GM23248 (cell line): ENCODE measurements at places on chromosomes 3 and 15.

DNA sequence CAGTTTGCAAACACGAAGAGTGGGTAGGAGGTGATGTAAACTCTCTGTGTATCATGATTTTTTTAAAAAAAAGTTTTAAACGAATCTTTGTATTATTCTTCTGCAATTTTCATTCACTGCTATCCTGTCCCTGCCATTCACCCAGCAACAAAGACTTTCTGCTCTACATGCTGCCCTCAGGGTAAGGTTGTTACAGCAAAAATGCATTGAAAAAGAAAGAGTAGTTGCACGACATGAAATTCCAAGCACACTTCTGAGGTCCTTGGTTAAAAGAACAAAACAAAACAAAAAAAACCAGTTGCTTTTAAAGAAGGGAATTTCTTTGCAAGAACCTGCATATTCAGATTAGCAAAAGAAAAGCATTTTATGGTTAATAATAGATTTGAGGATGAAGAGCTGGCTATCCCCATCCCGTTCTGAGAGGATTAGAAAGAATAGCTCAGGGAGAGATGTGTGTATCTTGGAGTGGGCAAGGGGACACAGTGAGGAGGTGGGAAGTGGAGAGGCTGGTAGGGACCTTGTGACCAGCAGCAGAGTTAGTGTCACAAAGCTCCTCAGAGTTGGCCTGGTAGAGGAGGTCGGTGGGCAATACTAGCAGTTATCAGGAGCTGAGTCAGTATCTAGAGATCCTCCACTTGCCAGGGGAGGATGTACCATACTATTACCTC is 290.8 kb downstream of the NEK10 start:
- DNase-seq, result no peak

DNA sequence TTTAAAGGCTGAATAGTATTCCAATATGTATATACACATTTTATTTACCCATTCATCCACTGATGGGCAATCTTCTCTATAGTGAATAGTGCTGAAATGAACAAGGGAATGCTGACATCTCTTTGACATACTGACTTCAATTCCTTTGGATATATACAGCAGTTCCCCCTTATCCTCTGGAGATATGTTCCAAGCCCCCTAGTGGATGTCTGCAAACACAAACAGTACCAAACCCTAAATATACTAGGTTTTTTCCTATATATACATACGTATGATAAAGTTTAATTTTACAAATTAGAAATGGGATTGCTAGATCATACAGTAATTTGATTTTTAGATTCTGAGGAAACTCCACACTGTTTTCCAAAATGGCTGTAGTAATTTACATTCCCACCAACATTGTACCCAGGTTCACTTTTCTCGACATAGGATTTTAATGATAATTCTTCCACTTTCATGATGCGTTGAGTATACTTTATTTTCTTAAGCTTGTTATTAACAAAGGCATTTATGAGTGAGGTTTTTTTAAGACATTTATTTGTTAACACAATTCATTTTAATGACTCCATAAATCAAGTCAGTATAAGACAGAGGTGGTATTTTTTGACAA is 38.2 kb downstream of the VPS13C start:
- peak; percentile 5 for DNase-seq

DNA sequence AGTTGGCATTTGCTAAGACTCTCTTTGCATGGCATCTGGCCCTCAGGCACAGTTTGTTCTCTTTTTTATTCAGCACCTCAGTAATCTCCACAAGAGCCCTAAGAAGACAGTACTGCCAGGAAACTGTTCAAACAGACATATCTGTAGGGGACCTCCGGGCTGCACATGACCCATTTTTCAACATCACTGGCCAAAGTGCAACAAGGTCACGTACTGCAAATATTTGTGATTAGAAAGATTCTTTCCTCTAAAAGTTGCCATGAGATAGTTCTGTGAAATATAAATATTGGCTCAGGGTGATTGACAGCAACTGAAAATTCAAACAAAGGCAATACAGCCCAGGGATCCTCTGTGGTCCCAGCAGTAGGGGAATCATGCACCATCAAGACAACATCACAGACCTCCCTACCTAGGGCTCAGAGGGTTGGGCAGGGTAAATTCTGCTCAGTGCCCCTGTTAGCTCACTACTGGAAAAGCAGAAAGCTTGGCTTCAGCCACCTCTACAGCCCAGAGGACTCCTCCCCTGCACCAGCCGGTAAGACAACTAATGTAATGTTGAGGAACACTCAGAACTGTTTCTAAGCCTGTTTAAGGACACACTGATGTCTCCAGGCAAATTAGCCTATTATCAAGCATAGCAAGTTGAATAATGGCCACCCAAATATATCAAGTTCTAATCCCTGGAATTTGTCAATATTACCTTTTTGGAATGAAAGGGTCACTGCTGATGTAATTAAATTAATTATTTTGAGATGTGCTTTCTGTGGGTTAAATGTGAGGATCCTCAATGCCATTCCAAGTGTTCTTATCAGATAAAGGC is 117.4 kb upstream of the LPP start:
- DNase-seq, result no peak

DNA sequence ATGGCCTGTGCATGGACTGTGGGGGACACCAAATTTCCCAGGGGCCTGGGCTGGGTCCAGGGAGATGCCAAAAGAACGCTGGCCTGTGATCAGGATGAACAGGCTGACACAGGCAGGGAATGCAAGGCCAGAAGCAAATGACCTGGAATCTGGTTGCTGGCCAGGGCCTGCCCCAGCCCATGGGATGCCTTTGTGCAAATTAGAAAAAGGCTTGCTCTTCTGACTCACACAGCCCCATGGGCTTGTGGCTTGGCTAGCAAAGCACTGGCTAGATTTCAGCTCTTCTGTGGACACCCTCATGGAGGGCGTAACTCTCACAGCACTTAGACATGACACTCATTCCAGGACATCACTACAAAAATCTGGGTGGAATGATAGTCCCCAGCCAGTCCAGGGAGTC is 356.0 kb downstream of the SHQ1 start:
- DNase-seq, result peak; percentile 99

DNA sequence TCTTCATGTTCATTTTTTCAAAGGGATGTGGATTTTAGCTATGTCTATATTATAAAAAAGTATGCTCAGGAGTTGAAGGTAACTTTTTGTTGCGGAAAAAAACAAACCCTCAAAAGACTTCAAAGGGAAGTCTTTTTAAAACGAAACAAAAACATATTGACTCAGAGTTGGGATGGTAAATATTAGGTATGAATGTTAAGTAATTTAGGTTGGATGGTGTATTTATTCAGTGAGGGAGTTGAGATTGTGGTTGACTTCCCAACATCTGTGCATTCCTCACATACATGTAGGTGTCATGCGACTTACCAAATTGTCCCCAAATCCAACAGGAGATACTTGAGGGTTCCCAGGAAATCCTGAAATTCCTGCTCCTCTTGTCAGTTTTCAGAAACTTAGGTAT is 32.7 kb upstream of the PLSCR5 start:
- DNase-seq, result no peak

DNA sequence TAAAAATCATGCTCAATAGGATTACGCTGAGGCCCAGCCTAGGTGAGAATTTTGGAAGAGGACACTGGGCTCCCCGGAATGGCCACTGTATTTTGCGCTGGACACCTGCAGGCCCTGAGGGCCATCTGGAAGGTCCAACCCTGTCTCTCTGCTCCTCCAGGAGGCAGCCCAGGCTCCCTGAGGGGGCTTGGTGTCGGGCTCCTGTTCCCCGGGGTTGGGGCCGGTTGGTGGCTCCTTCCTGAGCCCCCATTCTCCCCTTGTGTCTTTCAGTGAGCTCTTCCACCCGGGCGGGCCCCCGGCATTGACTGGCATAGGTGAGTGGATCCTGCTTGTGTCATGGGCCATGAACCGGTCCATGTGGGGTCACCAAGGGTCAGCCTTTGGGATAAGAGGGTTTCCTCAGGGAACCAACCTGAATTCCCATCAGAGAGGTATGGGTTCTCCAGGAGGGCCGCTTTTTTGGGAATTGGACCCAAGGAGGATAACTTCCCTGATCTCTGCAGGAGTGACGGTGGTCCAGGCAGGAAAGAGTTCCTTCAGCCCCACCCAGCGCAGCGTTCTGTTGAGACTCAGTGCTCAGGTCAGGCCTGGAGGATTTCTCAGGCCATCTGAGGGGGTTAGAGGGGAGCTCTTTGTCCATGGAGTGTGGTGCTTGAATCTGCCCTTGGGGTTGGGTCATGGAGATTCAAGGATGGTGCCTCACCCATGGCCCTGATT is 187.8 kb downstream of the UBE3A start:
- DNase-seq, result no peak

GRCh38 chr3:183764847-183765731 is 60.3 kb downstream of the MAP6D1 start:
- peak; percentile 75 for DNase-seq

GRCh38 chr15:80695911-80696661 is 976 bp downstream of the ABHD17C start:
- DNase-seq, result peak; percentile 54

- no peak for DNase-seq
These were observed 11.9 kb upstream of the PARL start for GRCh38 chr3:183896610-183897009.

GRCh38 chr3:187208159-187208558 is 10.9 kb downstream of the RTP1 start:
- peak; percentile 68 for DNase-seq

DNA sequence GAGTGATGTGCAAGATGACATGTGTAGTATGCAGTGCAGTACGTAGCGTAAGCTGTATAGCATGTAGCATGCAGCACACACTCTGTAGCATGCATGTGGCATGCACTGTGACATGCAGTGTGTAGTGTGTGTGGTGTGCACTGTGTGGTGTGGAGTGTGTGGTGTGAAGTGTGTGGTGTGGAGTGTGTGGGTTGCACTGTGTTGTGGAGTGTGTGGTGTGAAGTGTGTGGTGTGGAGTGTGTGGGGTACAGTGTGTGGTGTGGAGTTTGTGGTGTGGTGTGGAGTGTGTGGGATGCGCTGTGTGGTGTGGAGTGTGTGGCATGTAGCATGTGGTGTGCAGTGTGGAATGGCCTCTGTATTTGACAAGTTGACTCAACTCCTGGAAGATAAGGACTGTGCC is 39.2 kb downstream of the ROPN1B start:
- no peak for DNase-seq

GRCh38 chr3:7754653-7755441 is 746.8 kb upstream of the LMCD1 start:
- no peak for DNase-seq

GRCh38 chr3:116112696-116113095 is 332.6 kb downstream of the LSAMP start:
- DNase-seq, result peak; percentile 65

DNA sequence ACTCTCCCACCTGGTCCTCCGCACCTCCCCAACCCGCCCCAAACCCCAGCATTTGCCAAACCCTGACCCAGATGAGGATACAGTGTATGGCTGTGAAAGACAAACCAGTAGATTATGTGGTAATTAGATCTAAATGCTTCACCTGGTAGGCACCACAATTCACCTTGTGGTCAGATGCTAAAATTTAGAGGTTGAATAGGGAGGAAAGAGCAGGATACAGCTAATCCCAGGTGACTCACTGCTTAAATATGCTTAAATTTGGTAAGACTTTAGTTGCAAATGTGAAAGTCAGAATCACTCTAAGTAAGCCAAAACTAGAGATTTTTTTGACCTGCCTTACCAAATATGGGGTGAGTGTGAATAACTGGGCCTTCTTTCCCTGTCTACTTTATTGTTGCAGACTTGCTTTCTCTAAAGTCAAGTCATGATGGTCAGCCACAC is 105.5 kb downstream of the MME start:
- DNase-seq, result peak; percentile 82

DNA sequence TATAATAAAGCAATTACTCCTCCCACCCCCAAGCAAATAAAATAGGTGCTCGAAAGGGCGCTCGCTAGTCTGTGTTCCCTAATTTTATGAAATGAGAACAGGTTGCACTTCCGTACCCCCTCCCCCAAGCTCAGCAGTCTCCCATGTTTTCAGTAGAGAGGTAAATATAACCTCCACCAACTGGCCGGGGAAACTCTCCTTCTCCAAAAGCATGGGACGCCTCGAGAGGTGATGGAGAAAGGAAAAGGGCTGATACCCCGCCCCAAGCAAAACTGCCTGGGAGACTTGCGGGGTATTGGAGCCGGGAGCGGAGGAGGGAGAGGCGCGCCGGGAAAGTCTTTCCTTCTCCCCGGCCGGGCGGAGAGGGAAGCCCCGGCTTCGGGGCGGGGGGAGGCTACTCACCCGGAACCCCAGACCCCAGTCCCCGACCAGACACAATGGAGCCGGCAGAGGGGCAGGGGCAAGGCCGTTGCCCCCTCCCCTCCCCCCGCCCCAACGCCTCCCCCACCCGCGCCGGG is 605 bp downstream of the DCUN1D1 start:
- DNase-seq, result peak; percentile 52

DNA sequence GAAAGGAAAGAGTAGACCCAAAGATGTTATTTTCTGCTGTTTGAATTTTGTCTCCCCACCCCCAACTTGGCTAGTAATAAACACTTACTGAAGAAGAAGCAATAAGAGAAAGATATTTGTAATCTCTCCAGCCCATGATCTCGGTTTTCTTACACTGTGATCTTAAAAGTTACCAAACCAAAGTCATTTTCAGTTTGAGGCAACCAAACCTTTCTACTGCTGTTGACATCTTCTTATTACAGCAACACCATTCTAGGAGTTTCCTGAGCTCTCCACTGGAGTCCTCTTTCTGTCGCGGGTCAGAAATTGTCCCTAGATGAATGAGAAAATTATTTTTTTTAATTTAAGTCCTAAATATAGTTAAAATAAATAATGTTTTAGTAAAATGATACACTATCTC is 21.6 kb downstream of the CLDN18 start:
- DNase-seq, result no peak

DNA sequence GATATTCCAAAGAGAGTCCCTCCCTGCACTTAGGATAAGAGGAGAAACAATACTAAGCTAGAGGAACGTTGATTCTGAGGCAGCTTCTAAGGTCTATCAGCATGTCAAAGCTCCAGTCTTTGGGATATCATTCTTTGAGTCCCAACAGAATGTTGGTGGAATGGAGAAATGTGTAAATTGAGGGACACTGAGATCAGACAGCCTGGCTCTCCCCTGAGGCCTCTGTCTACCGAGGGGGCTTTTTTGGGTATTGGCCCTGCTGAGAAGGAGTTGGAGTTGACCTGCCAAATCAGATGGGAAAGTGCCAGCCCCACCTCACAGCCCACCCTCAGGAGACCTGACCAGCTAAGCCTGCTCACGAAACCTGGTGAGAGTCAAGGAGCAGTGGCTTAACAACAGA is 27.6 kb upstream of the LRTM1 start:
- no peak for DNase-seq
